CD4-positive, alpha-beta T cell treated with Interleukin-10 for 1 hour (primary cell): ENCODE measurements at places on chromosomes 13 and 19.

- no peak for DNase-seq
These were observed 135.6 kb downstream of the TM9SF2 start for GRCh38 chr13:99636728-99637353.

DNA sequence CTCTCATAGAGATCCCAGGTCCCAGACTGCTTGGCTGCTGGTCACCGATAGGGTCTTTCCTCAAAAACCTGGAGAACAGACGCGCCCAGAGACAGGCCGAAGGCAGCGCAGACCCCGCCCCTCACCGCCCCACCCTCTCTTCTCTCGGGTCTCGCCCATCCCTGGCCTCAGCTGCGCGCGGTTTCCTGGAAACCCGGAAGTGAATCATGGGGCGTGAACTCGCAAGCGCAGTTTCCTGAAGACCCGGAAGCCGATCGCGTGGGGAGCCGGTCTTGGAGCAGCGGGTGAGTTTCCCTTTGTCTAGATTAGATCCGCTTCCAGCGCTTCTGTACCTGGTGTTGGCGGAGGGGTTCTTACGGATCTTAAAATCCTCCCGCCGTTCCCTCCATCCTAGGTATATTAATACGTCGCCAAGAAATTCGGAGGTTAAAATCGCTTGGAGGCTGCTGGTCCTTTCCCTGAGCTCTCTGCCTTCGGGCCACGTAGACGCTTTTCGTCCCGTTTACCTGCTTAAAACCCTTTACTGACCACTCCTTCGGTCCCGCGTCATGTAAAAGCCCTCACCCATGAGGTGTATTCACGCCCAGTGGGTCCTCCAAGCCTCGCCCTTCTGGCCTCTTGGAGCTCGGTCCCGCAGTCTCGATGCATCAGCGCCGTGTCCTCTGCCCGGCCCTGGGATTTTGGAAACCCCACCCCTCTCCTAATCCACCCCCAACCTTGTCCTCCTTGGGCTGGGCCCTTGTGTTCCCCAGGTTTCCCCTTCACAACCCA, at the start of gene ZNF578:
TSS of gene ZNF578 (plus strand) at position 230 of the 771 bp plus-strand sequence. CDS start 48,293 bp downstream, outside the sequence.
- peak; percentile 70 for DNase-seq

DNA sequence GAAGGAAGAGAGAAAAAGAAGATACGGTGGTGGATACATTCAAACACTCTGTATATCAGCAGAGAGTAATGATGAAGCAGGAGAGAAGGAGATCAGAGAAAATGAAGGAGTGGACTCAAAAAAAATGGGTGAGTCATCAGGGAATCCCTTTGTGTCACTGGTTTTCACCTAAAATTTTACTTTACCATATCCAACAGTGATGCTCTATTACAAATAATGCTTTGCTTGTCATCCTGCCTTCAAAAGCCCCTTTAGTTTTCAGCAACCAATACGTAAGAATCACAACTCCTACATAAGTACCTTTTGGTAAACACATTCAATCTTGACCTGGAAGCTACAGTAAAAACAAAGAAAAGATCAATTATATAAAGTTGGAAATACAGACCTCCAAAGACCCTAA, 88.8 kb downstream of the ENOX1 start:
- no peak for DNase-seq

DNA sequence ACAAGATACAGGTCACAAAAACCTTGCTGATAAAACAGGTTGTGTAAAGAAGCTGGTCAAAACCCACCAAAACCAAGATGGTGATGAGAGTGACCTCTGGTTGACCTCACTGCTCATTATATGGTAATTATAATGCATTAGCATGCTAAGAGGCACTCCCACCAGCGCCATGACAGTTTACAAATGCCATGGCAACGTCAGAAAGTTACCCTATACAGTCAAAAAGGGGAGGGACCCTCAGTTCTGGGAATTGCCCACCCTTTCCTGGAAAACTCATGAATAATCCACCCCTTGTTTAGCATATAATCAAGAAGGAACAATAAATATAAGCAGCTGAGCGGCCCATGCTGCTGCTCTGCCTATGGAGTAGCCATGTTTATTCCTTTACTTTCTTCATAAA, 434.1 kb downstream of the ZNF536 start:
- no peak for DNase-seq

DNA sequence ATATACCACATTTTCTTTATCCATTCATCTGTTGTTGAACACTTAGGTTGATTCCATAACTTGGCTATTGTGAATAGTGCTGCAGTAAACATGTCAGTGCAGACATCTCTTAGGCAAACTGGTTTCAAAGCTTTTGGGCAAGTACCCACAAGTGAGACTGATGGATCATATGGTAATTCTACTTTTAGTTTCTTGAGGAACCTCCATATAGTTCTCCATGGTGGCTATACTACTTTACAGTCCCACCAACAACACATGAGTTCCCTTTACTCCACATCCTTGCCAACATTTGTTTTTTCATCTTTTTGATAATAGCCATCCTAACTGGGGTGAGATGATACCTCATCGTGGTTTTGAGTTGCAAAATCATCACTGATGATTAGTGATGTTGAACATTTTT, 8.5 kb downstream of the CYSLTR2 start:
- DNase-seq: no peak

DNA sequence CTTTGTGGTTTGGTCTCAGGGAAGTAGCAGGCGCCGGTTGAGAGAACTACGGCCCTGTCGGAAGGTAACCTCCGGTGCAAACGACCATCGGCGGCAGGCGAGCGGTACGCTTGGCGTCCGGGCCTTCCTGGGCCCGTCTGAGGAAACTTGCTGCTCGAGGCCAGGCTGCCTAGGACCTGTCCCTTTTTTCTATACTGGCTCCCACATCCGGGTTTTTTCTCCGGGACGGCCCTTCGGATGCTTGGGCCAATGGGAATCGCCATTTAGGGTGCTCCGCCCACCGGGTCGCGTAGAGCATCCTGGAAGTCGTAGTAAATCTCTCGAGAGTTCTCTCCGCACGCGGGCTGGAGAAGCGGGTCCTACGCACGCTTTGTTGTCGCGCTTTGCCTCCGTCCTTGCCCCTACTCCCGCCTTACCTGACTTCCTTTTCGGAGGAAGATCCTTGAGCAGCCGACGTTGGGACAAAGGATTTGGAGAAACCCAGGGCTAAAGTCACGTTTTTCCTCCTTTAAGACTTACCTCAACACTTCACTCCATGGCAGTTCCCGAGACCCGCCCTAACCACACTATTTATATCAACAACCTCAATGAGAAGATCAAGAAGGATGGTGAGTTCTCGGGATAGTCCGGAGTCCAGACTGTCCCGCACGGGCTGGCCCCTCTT, at the start of gene SNRPA:
TSS of gene SNRPA (plus strand) at position 330 of the 664 bp plus-strand sequence. CDS start at position 536, 206 bp downstream.
- peak; percentile 97 for DNase-seq

DNA sequence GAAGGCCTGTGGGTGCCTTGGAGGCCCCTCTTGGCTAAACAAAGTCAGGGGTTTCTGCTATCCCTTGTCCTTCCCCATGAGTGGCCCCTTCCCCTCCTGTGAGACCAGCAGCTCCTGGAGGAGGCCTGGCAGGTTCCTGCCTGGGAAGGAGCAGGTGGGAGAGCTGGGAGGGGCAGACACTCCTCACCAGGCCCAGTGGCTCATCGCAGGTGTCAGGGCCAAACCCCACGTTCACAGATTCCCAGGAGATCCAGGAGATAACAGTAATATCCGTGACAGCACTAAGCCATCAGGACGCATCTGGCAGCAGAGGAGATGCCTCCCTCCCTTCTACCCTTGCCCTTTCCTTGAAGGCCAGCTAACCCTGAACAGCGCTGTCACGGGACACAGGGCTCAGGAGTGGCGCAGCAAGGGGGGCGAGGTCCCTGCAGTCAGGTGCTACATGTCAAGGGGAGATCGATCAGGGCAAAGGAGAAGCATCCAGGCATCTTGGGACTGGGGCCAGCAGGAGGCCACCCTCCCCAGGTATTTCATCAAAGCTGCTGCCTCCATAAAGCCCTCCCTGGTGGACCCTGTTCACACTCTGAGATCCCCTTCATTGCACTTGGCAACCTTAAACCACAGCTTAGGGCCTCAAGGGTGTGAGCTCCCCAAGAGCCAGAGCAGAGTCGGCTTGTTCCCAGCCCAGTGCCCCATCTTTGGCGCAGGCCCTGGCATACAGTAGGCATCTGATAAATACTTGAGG, 4.8 kb downstream of the CEBPA start:
- DNase-seq: no peak
